ENCODE measurements at places on chromosomes 2 and 18.
A peak's percentile ranks its signal among the peaks of the same experiment; 100 is the strongest.

GRCh38 chr2:210262036-210262435, 36.8 kb upstream of the ACADL start:
- no peak for DNase-seq

DNA sequence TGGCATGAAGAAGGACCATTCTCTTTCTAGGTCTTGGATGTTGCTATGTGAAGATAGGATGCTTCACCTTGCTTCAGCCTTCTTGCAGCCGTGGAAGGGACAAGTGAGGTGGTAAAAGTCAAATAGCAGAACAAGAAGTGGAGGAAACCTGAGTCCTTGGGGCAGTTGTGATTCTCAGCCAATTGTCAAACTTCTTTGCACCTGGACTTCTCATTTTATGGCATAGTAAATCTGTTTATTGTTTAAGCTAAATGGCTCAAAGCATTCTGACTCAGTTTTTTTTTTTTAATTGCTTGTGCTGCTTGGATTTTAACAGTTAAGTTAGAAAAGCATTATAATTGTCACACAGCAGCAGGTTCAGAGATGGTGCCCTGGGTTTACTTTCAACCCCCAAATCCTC, 33.0 kb upstream of the ST6GAL2 start:
- DNase-seq, result no peak

DNA sequence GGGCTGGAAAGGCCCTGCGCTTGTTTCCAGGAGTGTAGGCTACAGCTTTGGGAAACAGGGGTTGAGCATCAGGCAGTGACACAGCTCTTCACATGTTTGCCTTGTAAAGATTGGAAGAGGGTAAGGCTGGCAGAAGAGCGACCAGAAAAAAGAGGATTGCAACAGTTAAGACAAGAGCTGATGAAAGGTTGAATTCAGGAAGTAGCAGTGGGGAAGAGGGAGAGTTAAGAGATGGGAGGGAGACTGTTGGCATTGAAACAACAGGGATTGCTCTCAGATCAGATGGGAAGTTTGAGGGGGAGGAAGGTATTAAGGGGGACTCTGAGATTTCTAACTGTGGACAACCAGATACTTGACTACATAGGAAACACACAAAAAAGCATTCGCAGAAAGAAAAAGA, 96.9 kb downstream of the CTAGE1 start:
- no peak for DNase-seq

GRCh38 chr18:22698711-22699110, 234.4 kb upstream of the RBBP8 start:
- no peak for DNase-seq

DNA sequence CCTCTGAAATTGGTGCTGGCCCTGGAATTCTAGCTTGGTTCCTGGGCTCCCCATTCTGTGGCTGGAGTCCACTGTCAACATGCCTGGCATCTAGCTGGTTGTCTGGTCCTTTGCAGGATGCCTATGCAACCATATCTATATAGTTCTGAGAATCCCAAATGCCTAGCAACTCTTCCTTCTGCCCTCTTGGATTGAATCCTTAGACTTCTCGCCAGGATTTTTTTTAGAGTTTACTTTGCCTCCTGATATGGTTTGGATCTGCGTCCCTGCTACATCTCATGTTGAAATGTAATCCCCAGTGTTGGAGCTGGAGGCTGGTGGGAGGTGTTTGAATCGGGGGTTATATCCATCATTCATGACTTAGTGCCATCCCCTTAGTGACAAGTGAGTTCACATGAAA, 65.0 kb upstream of the LYPD1 start:
- no peak for DNase-seq

GRCh38 chr18:79548986-79549637, 130.5 kb upstream of the CTDP1 start:
- no peak for DNase-seq

GRCh38 chr2:220995581-220995980, 576.5 kb downstream of the EPHA4 start:
- no peak for DNase-seq

DNA sequence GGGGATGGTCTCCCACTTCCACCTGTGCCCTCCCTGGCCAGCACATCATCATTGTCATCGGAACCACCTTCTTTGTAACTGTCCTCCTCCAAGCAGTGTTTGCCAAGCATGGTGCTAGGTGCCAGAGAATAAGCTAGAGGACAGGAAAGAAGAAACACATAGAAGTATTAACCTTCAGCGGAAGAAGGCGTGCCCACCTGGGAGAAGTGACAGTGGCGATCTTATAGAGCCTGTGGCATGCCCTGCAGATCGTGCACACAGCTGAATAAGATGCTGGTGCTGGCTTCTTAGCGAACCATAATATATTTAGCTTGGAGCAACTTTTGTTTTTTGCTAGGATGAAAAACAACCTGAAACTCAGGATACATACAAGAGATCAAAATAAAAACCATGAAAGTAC, 148.0 kb downstream of the FAM210A start:
- no peak for DNase-seq

- no peak for DNase-seq
These were observed 28.8 kb upstream of the LRATD1 start for GRCh38 chr2:14603676-14604075.

GRCh38 chr2:118848381-118849225, 1.2 kb upstream of the EN1 start:
- no peak for DNase-seq

- peak; percentile 64 for DNase-seq
These were observed 565.5 kb upstream of the CHAC2 start for GRCh38 chr2:53202063-53202462.

- no peak for DNase-seq
These were observed 85.7 kb downstream of the FSHR start for GRCh38 chr2:49068613-49069012.

Measured in HCEC 1CT (cell line).